Chondrocyte (in vitro differentiated cells): ENCODE measurements at places on chromosomes 13 and 19. TPM values are rescaled to one million over a fixed set of nuclear protein-coding genes. Genes with fewer than 3 reads are reported as not detected.

- H3K4me1 ChIP-seq, result peaks cover 50% of the 10 kb centered on the region
- H3K27me3 ChIP-seq, result no peaks in the 10 kb centered on the region
- peak overlapping the region; percentile 49 for H3K27ac ChIP-seq
- no peak for DNase-seq
- H3K4me3 ChIP-seq, result no peak overlapping the region
Measured at GRCh38 chr13:98511435-98511834, 65.5 kb downstream of the STK24 start.

The C19orf85 gene
- not detected in 3 replicates for total RNA-seq

The CYP4F2 gene
- not detected in 3 replicates for total RNA-seq

DNA sequence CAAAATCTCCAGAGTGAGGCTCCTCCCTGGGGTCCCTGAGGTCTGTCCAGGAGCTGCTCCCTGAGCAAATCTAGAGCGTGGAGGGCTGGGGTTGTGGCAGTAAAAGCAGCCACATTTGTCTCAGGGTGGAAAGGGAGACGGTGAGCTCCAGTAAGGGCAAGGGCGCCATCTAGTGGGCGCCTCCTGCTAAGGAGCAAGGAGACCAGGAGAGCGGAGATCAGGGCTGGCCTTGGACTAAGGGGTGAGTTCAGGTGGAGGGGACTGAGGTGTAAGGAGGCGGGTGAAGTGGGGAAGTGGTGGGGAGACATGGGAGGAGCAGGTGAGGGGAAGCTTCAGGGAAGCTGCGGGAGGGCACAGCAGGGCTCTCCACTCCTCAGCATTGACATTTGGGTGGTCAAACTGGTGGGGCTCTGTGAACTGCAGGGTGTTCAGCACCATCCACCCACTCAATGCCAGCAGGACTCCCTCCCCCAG, 5.3 kb upstream of the CEACAM21 start:
- DNase-seq, result no peak
- no peaks in the 10 kb centered on the region for H3K4me1 ChIP-seq
- no peaks in the 10 kb centered on the region for H3K36me3 ChIP-seq
- H3K4me3 ChIP-seq, result no peak overlapping the region

The SCN1B gene
- total RNA-seq, result 5.7 to 6.0 TPM (median 5.8 TPM) in 3 replicates

DNA sequence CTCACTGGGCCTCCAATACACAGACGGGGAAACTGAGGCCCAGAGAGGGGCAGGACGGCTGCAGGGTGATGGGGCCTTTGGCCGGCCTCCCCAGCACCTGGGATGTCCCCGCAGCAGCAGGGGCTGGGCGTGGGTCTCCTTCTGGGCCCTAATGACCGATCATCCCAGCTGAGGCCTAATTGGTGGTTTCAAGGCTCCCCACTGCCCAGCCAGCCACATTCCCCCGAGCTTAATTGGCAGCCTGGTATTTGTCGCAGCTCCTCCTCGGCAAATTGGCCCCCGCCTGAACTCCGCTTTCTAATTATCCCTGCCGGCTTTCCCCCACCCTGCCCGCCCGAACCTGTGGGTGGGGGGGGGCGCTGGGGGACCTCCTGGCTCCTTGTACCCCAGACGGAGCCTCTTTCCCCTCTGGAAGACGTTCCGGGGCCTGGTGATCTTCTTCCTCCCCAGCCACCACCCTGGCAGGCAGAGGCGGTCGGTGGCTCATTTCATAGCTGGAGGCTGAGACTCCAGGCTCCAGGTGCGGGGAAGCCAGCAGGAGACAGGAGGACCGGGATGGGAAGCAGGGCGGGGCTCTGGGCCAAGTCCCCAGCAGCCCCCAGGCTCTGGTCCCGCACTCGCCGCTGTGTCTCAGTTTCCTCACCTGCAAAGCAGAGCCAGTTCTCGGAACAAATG, 27.2 kb upstream of the WDR18 start:
- no peaks in the 10 kb centered on the region for H3K27me3 ChIP-seq
- no peak overlapping the region for H3K27ac ChIP-seq
- H3K4me1 ChIP-seq, result peaks cover 1% of the 10 kb centered on the region
- H3K36me3 ChIP-seq, result no peaks in the 10 kb centered on the region
- no peak for DNase-seq
- no peak overlapping the region for H3K4me3 ChIP-seq

The LHB gene
- total RNA-seq, result not detected in 3 replicates

GRCh38 chr13:95536632-95537241, 15.8 kb upstream of the CLDN10 start:
- no peak for DNase-seq
- no peak overlapping the region for H3K27ac ChIP-seq
- peaks cover 8% of the 10 kb centered on the region for H3K27me3 ChIP-seq

The RFPL4A gene
- total RNA-seq, result not detected in 3 replicates
